ENCODE measurements at places on chromosomes 6 and 20.

- DNase-seq = no peak
Measured at GRCh38 chr6:139990856-139991465, 616.5 kb upstream of the CITED2 start.

- DNase-seq = no peak
Measured at GRCh38 chr6:119215885-119216590, 133.5 kb downstream of the MAN1A1 start.

DNA sequence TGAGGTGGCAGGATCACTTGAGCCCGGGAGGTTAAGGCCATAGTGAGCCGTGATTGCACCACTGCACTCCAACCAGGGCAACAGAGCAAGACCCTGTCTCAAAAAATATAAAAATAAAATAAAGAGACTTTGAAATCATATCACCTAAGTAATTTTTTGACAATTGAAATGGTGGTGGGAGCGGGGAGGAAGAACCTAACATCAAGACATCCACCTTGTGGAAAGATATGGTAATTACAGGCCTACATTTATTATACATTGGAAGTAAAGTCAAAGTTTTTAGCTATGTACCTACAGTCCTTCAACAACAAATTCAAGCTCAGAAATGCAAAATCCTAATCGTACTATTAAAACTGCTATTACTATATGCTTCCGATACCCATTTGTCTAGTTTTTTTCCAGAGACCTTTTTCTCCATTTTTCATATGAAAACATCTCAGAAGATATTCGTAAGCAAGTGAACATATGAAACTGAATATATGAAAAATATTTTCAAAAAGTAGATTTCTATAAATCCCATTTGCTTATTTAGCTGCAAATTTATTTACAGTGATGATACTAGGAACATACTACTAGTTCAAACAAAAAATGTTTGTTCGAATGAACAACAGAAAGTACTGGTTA lies 83.3 kb downstream of the SYCP2 start:
- no peak for DNase-seq

- DNase-seq = peak; percentile 66
Measured at GRCh38 chr6:98839781-98840361, 5.5 kb downstream of the POU3F2 start.

GRCh38 chr20:8870652-8871051 lies 198.2 kb upstream of the PLCB4 start:
- DNase-seq = no peak

GRCh38 chr6:70315079-70315751 lies 12.3 kb upstream of the COL9A1 start:
- no peak for DNase-seq

DNA sequence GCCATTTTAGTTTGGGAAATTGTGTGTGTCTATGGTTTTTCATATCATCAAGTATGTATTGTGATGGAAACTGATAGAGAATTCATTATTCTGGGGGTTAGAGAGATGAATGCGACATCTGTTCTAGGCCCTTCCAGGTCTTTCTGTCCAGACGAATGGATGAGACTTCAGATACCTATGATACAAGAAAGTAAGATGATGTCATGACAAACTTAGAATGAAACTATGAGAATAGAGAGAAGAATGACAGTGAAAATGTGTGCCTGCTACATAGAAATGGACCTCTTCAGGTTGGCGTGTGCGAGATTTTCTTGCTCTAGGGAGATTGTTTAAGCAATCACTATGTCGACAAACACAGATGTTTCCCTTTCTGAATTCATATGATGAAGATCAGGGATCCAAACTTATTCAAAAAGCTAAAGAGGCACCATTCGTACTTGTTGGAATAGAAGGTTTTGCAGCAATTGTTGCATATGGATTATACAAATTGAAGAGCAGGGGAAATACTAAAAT lies 76.1 kb downstream of the SCAND1 start:
- no peak for DNase-seq

- DNase-seq = no peak
Measured at GRCh38 chr20:62768551-62769287, 27.6 kb upstream of the MRGBP start.

- DNase-seq = peak; percentile 29
Measured at GRCh38 chr6:2862712-2863181, 21.1 kb upstream of the SERPINB1 start.

DNA sequence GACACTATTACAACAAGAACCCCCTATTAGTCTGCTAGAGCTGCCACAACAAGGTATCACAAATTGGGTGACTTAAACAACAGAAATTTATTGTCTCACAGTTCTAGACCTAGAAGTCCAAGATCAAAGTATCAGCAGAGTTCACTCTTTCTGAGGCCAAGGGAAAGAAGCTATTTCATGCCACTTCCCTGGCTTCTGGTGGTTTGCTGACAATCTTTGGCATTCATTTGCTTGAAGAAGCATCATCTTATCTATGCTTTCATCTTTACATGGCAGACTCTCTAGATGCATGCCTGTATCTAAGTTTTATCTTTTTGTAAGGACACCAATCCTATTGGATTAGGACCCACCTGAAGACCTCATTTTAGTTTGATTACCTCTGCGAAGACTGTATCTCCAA lies 296.8 kb upstream of the MARCKS start:
- DNase-seq = no peak

DNA sequence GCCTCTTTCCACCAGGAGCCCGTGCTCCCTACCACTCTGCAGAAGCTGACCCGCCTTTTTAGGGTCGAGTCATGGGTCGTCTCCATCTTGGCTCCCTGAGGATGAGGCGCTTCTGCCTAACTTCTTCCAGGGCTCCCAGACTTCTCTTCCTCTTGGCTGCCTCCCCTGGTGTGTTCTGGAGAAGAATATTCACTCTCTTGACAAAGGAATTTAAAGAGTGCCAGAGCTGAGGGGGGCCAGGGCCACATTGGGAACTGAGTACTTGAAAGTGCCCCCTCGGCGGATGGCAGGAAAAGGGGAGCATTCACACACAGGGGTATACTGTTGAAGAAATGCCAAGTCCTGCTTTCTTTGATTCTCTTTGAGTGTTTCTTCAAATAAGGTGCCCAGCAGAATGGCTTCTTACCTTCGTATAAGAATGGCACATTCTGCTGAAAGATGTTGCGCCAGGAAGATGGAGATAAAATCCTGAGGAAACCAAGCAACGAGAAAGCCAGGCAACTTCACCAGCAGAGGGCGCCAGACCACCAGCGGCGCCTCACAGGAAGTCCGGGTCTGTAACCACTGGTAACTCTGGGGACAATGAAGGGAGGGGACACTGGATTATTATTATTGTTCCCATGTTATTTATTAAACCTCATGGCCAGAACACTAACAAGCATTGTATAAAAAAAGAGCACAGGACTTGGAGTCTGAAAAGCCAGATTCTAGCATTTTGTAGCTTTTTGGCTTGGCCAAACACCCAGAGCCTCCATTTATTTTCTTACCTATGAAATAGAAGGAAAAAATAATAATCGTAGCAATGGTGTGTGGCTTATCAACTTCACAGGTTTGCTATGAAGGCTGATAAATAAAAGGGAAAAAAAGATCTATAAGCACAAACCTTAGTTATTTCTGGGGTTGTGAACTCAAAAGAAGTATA lies 176.7 kb downstream of the HACE1 start:
- peak; percentile 89 for DNase-seq

- no peak for DNase-seq
Measured at GRCh38 chr20:53949319-53949839, 121.0 kb downstream of the BCAS1 start.
